Fibroblast of lung (primary cell): ENCODE measurements at places on chromosomes 1 and 21. TPM values are rescaled to one million over a fixed set of nuclear protein-coding genes. Genes with fewer than 3 reads are reported as not detected.

The AKR7A3 gene
- total RNA-seq, result 0.33 and 0.51 TPM in 2 replicates

The ATP6V1G3 gene
- total RNA-seq, result not detected in 2 replicates

The NPHS2 gene
- not detected in 2 replicates for total RNA-seq

The HIVEP3 gene
- 0.51 and 0.83 TPM in 2 replicates for total RNA-seq

DNA sequence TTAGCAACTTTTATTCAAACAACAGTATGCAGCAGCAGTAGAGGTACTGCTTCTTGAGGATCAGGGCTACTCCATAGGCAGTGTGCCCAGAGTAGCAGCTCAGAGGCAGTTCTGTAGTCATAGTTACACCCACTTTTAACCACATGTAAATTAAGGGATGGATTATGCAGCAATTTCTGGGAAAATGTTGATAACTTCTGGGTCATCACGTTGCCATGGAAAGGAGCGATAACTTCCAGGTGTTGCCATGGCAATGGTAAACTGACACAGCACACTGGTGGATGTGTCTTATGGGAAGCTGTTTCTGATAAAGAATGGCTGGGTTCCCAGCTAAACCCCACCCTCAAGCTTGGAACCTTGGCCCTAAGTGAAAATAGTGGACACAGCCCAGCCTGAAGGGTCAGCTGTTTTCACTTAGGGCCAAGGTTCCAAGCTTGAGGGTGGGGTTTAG lies 29.0 kb upstream of the PLA2G2A start:
- DNase-seq, result peak; percentile 2

DNA sequence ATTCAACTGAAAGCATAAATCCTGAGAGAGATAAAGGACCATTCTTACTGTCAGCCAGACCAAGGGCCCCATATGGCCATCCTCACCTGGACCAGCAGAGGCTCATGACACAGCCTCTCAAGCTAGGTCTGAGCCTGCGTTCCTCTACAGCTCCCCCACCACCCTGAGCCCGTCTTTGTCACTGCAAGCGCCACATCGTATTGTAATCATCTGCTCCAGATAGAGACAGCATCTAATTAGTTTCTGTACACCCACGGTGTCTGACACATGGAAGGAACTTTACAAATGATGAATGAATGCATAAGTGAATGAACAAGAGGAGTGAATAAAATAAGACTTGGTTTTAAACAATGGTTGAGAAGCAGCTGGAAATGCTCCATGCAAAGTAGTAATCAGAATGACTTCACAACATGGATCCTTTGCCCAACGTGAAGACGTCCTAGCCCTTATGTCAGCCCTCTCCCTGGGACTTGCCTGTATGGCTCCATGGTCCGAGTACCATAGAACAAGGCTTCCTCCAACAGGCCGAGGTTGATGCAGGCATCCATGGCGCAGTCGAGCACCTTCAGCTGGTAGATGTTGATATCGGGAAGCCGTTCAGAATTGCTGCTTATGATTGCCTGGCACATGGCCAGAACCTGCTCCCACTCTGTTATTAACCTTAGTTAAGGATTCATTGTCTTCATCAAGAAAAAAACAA lies 648.9 kb downstream of the SMYD3 start:
- DNase-seq, result peak; percentile 74

- no peak for DNase-seq
Observed at GRCh38 chr1:31614414-31615005, 3.0 kb upstream of the HCRTR1 start.

- DNase-seq, result no peak
Observed at GRCh38 chr1:197394831-197395608, 127.0 kb downstream of the CRB1 start.

DNA sequence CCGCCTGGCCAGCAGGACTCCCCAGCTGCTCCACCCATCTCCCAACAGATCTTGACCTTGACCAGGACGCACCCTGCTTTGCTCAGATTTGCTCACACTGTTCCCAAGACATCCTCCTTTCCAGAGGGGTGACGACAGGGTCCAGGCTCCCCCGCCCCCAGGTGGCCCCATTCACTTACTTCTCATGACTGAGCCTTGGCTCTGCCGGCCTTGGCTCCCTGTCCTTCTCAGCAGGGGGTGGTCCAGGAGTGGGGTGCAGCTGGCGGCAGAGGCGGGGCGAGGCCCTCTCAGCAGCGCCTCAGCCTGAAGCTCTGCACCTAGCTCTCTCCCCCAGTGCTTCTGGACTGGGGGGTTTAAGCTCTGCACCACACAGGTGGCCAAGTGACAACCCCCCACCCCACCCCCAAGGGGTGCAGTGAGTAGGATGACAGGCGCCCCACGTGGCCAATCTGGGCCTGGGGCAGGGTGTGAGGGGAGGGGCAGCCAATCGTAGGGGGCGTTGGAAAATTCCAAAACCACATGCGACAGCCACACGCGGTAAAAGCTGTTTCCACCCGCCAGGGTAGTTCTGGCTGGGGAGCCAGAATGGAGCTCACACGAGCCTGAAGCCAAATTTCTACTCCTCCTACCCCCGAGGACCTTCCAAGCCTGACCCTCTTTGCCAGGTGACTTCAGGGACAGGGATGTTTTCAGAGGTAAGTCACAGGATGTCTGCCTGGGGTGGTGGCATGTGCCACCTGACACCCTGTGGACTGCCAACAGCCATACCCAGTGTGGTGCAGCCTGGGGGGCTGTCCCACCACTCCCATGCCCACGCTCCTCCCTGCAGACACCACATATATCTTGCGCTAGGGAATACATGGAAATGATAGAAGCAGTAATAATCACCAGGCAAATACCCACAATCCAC lies 5.6 kb downstream of the RORC start:
- DNase-seq, result no peak

DNA sequence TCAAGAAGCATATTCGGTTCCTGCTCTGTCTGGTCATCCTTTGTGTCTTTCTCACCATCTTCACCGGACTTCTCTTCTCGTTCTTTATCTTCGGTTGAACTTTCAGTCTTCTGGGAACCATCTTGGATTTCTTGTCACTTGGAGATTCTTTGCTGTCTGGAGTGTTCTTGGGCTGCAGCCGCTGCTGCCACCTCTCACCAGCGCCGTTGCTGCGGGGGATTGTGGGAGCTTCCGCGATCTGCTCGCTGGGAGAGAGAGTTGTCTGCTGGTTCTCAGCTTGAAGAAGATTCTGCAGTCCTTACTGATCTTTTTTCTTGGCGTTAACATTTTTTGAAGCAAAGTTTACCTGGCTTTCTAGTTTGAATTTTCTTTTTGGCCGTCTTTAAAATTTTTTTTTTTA lies 1165.2 kb upstream of the PRMT6 start:
- no peak for DNase-seq

GRCh38 chr1:99727575-99728185 lies 38.8 kb downstream of the FRRS1 start:
- peak; percentile 30 for DNase-seq

DNA sequence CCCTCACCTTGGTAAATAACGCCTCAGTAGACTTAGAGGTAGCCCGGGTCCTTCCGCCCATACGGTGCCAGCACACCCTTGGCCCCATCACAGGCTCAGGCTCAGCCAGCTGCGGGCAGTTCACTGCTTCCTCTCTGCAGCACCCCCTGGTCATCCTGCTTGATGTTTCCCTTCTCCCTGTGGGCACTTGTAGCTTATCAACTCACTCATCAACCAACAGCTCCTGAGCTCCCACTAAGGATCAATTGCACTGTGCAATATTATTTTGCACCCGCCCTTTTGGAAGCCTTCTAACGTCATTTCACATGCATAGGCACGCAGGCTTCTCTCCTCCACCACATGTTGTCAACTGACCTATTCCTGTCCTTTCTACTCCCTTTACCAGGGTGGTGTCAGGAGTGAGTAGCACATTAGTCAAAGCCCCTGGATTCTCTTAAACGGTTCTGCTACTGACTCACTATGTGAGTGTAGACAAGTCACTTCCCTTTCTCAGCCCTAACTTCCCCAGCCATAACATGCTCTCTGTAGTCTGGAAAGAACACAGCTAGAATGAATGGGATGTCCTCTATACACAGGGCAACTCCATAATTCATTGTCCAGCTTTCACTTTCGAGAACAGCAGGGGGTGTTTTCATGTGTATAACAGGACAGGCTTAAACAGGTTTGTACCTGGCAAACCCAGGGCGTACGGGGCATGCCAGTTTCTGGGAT lies 47.1 kb upstream of the IRF2BP2 start:
- peak; percentile 92 for DNase-seq

DNA sequence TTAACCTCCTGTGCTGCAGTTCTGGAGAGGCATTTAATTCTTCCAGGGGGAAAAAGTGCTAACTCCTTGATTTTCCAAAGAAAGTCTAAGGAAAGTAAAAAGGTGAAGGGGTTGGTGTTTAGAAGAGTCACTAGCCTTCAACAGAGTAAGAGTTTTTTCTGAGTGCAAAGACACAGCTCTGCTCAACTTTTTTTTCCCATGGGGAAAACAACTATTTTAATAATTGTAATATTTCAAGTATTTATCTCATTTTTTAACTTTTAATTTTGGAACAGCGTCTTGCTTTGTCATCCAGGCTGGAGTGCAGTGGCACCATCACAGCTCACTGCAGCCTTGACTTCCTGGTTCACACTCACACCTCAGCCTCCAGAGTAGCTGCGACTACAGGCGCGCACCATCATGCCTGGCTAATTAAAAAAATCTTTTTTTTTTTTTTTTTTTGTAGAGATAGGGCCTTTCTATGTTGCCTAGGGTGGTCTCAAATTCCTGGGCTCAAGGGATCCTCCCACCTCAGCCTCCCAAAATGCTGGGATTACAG lies 202.6 kb downstream of the APP start:
- DNase-seq, result no peak

DNA sequence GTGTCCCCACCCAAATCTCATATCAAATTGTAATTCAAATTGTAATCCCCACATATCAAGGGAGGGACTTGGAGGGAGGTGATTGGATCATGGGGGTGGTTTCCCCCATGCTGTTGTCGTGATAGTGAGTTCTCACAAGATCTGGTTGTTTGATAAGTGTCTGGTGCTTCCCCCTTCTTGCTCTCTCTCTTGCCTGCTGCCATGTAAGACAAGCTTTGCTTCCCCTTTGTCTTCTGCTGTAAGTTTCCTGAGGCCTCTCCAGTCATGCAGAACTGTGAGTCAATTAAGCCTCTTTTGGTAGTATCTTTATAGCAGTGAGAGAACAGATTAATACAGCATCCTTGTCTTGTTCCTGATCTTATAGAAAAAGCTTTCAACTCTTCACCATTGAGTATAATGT lies 6.5 kb upstream of the LRRC39 start:
- no peak for DNase-seq

- DNase-seq, result no peak
Observed at GRCh38 chr1:152442301-152442700, 28.2 kb upstream of the CRNN start.
